ENCODE measurements at places on chromosomes 13 and 19. TPM values are rescaled to one million over a fixed set of nuclear protein-coding genes. Genes with fewer than 3 reads are reported as not detected.

The MUC16 gene
- polyA plus RNA-seq, result not detected

The FCER2 gene
- polyA plus RNA-seq, result 0.33 TPM

The CEACAM8 gene
- 0.12 TPM for polyA plus RNA-seq

The SLC6A16 gene
- polyA plus RNA-seq, result 1.9 TPM

DNA sequence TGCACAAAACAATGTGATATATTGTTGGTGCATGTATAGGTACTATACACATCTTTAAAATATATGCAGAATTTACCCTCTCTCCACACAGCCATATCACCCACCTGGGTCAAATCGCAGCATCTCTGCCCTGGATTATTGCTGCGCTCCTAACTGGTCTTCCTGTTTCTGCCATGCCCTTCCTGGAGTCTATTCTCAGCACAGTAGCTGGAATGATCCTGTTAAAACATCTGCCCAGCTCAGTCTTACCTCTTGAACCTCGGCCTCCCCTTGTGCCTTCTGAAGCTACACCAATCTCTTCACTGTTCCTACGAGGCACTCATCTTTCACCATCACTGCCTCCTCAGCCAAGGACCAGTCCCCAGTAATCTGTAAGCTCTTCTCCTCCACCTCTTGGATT is 25.5 kb upstream of the TNFRSF19 start:
- DNase-seq, result no peak

DNA sequence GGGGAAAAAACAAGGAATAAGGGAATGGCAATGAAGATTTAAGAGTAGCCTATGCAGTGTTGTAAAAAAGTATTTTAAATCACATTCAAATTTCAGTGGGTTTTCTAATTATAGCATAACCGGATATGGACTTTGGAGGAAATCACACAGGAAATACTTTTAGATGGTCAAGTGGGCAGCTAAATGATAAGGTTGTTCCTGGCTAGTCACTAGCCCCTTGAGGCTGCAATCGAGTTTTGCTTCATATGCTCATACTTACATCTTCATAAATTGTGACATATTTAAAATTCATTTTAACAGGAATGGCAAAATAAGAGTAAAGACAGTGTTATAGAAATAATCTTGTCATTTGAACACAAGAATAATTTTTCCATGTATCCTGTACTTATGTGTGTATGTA is 88.9 kb downstream of the WDFY2 start:
- DNase-seq, result no peak

GRCh38 chr13:51942189-51942588 is 69.1 kb downstream of the ATP7B start:
- no peak for DNase-seq

- no peak for DNase-seq
These were observed 583.7 kb downstream of the SLITRK1 start for GRCh38 chr13:83298617-83299016.

GRCh38 chr13:51714663-51715168 is 89.2 kb downstream of the DHRS12 start:
- DNase-seq, result no peak
